ENCODE measurements at places on chromosomes 2 and 18.

GRCh38 chr18:55650363-55650870, 62.4 kb upstream of the TCF4 start:
- no peak for DNase-seq

- DNase-seq: no peak
Measured at GRCh38 chr2:145029081-145029480, 509.2 kb upstream of the ZEB2 start.

- no peak for DNase-seq
Measured at GRCh38 chr2:31187166-31187565, 30.1 kb downstream of the CAPN14 start.

DNA sequence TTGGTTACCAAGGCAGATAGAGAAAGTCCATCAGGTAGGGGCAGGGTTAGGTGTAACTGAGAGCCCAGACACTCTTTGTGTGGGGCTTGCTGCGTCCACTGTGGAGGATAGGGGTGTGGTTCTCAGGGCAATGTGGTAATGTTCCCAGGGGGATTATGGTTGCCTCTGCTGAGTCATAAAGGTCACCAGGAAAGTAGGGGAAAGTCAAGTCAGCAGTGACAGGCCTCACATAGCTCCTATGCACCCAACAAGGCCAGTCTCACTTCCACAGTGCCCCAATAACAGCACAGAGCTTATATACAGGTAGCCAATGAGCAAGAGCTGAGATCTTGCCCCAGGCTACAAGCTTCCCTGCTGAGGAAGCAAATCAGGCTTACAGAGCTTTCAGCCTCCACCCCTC, 1438.0 kb upstream of the ZEB2 start:
- DNase-seq: no peak

GRCh38 chr2:30224151-30224550, 7.2 kb upstream of the LBH start:
- no peak for DNase-seq

- no peak for DNase-seq
Measured at GRCh38 chr2:127551221-127551930, 15.9 kb downstream of the MYO7B start.

GRCh38 chr18:48806551-48807261, 144.1 kb downstream of the SMAD7 start:
- DNase-seq: no peak

DNA sequence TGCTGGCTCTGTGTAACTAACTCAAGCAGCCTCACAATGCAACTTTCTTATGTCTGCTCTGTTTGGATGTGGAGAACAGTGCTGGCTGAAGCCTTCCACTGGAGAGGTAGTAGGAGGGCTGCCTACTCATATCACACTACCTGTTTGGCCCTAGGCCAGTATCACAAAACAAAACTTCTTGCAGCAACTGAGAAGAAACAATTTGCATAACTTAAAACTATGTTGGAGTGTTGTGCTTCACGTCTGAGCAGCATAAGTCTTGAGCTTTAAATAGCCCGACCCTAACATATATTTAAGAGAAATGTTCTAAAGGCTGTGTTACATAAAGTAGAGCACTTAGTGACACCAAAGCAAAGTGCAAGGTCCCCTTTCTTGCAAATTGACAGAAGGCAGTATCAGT, 204.9 kb upstream of the ACVR2A start:
- no peak for DNase-seq

GRCh38 chr2:195021711-195022507, 635.1 kb upstream of the SLC39A10 start:
- no peak for DNase-seq

- peak; percentile 14 for DNase-seq
Measured at GRCh38 chr2:86371527-86371926, 34.1 kb upstream of the REEP1 start.
